ENCODE measurements at places on chromosomes 4 and X.

DNA sequence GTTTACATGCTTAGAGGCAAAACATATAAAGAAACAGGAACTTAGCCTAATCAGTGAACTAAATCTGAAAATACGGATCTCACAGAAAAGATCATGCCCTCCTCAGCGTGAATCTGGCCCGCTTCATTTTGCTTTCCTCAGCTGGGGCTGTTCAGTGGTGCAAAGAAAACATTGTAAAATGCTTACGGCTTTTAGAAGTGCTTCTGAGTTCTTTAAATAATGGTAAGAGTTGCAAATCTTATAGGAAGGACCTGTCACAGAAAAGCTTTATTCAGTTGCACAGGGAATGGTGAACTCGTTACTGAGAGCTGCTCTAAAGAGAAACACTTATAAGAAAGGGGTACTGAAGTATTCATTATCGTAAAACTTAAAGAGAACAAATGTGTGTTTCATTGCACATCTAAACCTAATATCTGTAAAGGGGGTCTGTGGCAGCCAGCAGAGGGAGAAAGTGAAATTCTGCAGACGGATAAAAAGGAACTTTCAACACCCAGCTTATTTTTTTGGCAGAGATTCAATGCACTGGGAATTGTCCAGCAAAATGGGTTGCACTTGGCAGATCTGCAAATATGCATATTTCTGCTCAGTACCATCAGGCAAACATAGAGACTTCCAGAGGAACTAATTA, 139.2 kb upstream of the ANK2 start:
- DNase-seq = no peak

- DNase-seq = no peak
These were observed 3.1 kb upstream of the SLC6A8 start for GRCh38 chrX:153684467-153685155.

DNA sequence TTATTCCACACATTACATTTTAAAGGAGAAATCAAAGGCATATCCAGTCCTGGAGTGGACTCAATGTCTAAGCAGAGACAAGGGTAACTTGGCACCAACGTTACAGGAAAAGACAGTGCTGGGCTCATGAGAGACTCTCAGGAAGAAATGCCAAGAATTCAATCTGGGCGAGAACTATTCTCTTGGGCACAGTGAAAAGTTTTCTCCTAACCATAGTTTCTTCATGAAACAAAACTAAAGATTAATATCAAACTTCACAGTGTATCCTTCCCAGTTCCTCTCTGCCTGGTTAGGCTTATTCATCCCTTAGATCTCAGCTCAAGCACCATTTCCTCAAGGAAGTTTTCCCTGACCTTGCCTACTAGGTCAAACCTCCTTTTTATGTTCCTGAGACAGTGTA, 109.4 kb upstream of the TLL1 start:
- no peak for DNase-seq

DNA sequence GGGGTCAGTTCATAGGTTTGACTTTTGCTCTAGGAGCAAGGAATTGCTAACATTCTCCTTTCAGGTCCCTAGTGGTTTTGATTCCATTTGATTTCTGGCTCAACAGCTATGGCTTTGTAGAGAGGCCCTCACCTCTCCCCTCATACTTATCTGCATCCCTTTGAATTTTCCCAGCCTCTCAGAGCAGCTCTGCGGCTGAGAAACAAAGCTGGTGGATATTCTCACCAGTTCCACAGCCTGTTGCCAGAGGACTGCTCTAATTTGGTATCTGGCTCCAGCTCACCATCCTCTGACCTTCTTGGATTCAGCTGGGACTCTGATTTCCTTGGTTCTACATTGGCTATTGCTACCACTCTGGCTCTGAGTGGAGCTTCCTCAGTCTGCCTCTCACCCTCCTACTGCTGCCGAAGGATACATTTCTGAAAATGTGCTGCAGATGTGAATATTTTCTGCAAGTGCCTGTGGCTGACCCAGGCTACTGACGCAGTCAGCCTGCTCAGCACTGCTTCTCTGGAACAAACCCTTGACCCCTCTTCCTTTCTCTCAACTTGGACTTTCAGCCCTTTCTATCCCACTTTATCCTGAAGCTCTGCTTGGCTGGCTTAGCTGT, 110.9 kb upstream of the ENPEP start:
- no peak for DNase-seq

DNA sequence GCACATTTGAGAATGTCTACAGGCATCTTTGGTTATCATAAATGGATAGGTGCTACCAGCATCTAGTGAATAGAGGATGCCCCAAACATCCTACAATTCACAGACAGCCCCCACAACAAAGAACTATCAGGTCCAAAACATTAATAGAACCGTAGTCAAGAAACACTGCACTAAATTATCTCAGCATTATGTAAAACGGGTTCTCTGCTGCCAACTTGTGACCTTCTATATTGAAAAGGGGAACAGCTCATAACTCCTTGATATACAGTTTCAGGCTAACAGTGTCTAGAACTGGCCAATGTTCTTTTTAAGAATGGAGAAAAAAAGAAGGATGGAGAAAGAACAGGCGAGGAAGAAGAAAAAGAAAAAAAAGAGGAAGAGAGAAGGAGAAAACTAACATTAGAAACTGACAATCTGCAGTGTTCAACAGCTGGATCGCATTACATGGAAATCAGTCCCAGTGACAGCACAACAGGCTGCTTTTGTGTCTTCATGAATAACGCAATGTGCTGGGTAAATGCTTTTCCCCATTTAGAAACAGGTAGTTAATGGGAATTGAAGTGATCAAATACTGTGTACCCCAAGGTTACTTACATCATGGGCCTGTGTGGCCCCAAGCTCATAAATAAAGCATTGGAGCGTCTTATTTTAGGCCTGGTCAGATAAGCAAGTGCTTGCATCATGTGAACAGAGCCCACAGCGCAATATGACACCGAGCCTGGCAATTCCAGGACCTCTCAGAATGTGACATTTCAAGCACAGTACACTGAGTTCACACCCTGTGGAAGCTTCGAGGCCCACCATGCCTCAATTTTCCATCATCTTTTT, 339.5 kb downstream of the DHX15 start:
- DNase-seq = no peak

DNA sequence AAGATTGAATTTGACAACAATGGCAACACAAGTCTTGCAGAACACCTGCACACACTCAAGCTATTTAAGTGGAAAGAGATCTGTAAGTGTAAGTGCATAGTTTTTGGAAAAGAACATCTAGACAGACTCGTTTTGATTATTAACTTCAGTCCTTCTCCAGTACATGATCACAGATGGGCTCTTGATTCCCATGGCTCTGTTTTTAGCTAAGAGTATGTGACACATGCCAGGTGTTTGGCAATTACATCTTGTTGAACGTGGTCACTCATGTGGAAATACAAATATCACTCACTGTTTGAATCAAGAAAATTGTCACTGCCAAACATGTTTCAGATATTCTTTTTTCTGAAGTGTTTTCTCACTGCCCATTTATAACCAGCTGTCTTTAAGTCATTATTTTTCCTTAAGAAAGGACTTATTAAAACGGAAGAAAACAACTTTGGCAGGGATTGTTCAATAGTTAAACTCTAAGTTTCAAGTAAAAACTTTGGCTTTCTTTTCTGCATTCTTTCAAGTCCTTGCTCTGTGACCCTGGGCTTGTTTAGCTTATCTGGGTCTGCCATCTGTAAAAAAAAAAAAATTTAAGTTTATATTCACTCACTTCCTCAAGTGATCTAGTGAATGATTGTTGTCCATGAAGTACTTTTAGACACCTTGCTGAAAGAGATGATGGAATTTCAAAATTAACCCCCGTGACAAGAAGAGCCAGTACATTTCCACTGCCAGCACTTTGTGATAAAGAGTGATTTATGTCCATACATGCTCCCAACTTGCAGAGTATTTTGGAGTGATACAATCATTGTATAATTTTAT, 125.4 kb downstream of the ATXN3L start:
- no peak for DNase-seq

DNA sequence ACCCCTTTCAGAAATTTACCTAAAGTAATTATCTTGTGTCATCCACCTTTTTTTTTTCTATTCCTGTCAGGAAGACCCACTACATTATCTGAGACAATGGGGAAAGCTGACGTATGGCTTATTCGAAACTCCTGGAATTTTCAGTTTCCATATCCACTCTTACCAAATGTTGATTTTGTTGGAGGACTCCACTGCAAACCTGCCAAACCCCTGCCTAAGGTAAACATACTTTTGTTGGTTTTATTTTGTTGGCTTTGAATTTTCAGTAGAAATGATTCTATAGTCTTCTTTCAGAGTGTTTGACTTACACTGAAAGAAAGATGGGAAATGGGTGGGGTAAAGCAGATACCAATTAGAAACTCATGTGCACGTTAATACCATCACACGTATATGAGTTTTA, 2.2 kb downstream of the UGT2B7 start:
- DNase-seq = no peak

DNA sequence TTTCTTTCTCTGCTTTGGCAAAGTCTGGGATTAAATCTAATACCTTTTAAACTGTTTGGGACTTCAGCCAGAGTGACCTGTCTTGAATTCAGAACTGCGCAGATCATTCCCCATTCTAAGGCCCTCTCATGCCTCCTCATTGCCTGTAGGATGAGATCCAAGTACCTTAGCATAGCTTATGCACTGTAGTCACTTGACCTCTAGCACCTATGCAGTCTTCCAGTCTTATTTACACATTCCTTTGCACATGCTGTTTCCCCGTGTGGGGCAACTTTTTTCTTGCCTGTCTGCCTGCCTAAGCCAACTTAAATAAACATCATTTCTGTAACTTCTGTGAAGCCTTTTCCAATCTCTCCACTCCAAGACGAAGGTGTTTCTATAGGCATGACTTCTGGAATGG, 68.4 kb downstream of the AR start:
- no peak for DNase-seq

DNA sequence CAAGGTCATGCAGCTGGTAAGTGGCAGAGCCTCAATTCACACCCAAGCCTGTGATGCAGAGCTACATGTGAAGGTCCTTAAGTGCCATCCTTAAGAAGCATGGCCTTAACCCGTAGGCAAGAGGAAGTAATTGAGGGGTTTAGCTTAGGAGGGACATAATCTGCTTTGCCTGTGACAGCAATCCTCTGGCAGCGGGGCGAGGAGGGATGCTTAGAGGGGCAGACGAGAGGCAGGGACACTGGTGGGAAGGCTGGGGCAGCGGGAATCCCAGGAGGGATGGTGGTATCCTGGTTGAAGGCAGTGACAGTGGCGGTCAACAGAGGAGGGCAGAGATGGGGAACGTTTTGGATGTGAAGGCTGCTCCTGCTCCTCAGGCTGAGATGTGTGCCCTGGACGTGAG, 88.1 kb downstream of the EFNB1 start:
- no peak for DNase-seq

DNA sequence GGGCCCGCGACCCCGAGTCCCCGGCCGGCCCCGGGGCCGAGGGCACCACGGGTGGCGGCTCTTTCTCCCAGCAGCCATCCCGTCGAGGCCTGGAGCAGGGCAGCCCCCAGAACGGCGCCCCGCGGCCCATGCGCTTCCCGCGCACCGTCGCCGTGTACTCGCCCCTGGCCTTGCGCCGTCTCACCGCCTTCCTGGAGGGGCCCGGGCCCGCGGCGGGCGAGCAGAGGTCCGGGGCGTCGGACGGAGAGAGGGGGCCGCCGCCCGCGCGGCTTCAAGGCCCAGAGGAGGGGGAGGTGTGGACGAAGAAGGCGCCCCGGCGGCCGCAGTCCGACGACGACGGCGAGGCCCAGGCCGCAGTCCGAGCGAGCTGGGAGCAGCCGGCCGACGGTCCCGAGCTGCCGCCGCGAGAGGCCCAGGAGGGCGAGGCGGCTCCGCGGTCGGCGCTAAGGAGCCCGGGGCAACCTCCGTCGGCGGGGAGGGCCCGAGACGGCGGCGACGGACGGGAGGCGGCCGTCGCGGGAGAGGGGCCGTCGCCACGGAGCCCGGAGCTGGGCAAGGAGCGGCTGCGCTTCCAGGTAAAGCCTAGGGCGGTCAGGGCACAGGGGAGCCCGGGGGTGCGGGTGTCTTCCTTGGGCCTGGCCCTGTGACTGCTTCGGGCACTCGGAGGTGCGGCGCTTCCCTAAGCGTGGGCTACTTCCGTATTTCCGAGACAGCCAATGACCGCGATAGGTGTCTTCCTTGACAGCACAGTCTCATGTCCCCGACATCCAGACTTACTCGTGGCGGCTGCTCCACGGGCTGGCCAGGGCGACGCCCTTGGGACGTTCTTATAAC, 845 bp downstream of the ZAR1 start:
- DNase-seq = no peak

- peak; percentile 67 for DNase-seq
These were observed at the start of gene REST for GRCh38 chr4:56907489-56908205. TSS of gene REST (plus strand) at chr4:56907900. CDS start at chr4:56910639, 2,739 bp downstream.

- no peak for DNase-seq
These were observed 107.0 kb upstream of the ELOVL6 start for GRCh38 chr4:110305455-110305854.

DNA sequence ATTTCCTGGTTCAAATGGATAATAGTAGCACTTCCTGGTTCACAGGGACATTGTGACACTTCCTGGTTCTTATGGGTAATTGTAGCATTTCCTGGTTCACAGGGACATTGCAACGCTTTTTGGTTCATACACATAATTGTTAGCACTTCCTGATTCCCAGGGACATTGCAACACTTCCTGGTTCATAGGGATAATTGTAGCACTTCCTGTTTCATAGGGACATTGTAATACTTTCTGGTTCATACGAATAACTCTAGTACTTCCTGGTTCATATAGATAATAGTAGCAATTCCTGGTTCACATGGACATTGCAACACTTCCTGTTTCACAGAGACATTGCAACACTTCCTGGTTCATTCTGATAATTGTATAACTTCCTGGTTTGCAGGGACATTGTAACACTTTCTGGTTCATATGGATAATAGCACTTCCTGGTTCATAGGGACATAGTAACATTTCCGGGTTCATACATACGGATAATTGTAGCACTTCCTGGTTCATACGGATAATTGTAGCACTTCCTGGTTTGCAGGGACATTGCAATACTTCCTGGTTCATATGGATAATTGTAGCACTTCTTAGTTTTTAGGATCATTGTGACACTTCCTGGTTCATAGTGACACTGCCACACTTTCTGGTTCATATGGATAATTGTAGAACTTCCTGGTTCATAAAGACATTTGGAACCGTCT, 61.6 kb upstream of the CD99 start:
- DNase-seq = no peak

- no peak for DNase-seq
These were observed 1008.1 kb upstream of the TENM3 start for GRCh38 chr4:181234951-181235680.

GRCh38 chr4:80532674-80533333, 197.3 kb downstream of the CFAP299 start:
- no peak for DNase-seq

- no peak for DNase-seq
These were observed 128.9 kb upstream of the LIMCH1 start for GRCh38 chr4:41408859-41409593.

DNA sequence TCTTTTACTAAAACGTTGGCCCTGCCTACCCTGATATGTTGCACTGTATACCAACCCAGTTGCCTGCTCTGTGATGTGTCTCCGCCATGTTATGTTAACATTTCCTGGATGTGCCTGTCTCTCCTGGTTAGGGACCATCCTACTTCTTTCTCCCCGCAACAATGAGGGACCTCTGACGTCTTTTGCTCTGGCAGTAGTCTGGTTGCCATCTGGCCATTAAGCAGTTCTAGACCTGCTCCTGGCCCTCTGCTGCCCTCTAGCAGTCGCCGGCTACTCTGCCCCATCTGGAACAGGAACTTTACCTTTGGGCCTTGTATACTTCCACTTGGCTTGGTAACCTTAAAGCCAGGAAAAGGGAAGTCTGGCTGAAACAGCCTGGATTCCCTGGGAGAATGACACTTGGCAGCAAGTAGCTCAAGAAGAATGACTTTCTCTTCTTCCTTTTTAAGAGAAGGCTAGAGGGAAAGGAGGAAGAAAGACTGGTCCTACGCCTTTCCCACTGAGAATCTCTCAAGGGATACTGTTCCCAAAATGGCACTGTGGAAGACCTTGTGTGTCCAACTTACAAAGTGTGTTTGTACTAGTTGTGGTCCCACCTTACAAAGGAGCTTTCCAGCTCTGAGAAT, 63.5 kb downstream of the GPC3 start:
- peak; percentile 11 for DNase-seq

All from activated CD4-positive, alpha-beta T cell treated with anti-CD3 and anti-CD28 coated beads for 24 hours (primary cell).